CD8-positive, alpha-beta memory T cell (primary cell): ENCODE measurements at places on chromosomes 1 and 21.

GRCh38 chr1:35708952-35709351, 9.7 kb downstream of the C1orf216 start:
- DNase-seq = no peak

GRCh38 chr1:77857552-77857951, 30.9 kb upstream of the NEXN start:
- DNase-seq = no peak

DNA sequence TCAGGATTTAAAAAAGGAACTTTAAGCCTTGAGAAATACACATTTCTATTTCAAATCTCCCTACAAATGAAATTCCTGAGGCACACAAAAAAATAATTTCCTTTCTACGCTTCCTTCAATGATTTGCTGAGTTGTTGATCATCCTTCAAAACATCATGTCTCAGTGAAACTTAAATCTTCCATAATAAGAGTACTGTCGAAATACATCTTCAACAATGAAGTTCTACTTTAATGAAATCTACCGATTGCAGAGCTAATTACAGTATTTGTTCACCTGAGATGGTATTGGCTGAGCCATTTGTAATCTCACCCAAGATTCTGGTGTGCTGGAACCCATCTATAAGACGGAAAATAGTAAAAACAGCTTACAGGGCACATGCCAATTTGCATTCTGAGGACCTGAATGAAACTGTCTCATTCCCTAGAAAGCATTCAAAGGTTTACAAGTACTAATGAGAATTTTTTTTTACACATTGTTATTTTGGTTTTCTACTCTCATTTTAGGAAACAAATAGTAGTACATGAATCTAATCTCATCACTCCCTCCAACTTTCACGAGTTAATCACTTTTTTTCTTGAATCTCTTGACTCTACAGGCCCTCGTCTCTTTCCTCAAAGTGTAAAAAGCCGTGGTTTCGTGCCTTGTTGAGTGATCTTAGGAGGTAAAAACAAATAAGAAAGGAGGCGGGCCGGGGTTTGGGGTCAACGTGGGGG, 1.1 kb downstream of the CHML start:
- no peak for DNase-seq

- no peak for DNase-seq
Observed at GRCh38 chr1:246836209-246836966, 95.4 kb downstream of the AHCTF1 start.

DNA sequence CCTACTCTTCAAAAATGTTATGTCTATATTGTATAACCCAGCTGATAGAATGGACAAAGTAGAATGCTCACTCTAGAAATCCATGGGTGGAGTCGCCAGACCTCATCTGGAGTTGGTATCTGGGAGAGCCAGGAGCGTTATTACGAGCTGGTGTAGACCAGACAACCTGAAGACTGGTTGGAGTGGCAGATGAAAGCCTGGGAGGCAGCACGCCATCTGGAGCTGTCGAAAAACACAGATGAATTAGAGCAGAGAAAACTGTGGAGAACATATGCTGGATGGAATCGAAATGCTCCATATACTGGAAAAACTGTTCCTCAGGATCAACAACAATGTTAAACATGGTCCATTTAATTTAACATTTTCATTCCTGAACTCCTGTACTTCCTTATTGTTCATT, 333.6 kb downstream of the KCTD3 start:
- DNase-seq = no peak

DNA sequence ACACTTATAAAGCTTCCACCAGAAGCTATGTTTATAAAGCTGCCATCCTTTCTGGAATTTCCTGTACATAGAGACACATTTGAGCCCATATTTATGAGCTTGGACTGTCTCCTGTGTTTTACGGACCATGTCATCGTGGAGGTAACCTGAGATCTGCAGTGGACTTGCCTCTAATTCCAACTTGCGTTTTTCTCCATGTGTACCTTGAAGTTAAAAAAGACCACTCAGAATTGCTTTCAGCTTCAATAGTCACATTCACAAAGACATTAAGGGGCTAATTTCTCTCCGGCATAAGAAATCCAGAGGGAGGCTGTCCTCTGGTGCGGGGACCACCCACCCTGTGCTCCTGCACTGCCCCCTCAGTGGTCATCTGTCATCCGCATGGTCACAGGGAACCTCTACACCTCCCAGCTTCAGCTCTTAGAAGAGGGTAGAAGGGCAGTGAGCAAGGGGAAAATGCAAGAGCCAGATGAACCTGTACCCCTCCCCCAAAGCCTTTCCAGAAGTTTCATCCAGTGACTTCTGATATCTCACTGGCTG, 521.4 kb upstream of the CAMK1G start:
- no peak for DNase-seq

DNA sequence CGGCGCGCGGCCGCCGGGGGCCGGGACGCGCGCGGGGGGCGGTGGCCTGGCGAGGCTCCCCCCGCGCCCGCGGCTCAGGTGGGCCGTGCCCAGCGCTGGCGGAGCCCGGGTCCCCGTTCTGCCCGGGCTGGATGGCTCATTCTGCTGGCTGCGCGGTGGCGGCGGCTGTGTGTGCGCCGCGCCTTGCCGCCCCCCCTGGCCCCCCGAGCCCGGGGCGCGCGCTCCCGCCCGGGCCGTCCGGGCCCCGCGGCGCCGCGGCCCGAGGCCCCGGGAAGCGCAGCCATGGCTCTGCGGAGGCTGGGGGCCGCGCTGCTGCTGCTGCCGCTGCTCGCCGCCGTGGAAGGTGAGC, at the start of gene EPHB2:
Gene EPHB2, plus strand, starts transcription at position 139 of the 349 bp plus-strand sequence. Its CDS starts 144 bp downstream, at position 283.
- DNase-seq = no peak

GRCh38 chr1:202117898-202118371, 4.8 kb upstream of the GPR37L1 start:
- DNase-seq = no peak

- no peak for DNase-seq
Observed at GRCh38 chr1:82994616-82995263, 1004.2 kb downstream of the TTLL7 start.

DNA sequence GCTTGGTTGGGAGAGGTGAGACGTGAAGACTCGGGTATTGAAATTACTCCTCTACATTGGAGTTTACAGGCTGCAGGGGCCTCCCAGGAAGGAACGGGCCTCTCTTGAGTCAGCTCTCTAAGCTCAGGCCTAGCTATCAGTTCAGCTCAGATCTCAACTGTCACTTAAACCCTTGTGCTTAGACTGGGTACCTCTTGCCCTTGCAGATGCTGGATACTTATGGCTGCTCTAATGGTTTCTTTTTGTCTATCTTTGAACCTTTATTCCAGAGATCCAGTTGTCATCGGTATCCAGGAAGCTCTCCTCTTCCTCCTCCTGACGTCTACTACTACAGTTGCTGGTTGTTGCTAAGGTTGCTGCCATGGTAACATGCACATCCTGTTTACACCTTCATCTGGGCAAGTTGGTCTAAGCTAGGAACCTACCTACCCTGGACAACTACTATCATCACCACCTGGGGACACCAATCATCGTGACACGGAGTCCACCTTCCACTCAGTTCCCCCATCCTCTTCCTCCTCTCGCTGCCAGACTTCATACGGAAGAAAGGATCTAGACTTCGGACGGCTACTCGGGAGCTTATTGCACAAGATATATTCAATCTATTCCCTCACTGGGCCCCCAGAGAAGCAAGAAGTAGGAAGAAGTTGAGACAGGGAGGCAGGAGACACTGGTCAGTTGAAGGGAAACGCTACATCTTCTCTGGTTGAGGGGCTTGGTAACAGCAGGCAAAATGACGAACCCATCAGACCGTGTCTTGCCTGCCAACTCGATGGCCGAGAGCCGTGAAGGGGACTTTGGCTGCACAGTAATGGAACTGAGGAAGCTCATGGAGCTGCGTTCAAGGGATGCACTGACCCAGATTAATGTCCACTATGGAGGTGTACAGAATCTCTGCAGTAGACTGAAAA, 56.1 kb downstream of the ATP2B4 start:
- peak; percentile 84 for DNase-seq

GRCh38 chr21:37682966-37683365, 233.3 kb downstream of the KCNJ6 start:
- DNase-seq = no peak

DNA sequence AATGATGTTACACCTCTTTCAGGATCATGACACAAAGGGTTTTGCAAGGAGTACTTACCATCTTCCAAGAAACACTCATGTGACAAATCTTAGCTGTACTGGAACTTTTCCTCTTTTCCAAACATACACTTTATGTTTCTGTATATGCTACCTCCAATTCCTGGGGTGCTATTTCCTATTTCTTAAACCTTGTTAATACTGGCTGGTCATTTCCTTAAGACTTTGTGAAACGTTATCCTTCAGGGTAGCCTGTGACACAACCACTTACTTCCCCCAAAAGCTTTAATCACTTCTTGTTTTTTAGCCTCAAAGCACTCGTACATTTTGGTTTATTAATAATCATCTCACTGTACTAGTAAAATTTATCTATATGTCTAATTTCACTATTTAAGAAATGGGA, 39.4 kb downstream of the OR10Z1 start:
- no peak for DNase-seq

DNA sequence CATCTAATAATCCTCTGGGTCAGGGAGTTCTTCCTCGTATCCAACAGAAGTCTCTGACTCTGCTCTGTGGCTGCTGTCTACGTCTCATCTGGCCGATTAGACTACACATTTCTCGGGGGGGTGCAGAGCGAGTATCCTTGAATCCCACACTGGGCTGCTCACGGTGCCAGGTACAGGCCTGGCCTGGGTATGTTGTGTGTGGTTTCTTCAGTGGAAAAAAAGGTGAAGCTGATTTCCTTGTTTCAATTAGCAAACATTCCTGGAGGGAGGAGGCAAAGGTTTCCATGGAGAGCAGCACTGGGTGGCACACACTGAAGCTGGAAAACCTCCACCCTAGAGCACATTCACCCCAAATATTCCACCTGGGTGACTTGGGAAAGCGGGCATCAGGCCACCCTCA, 2.0 kb upstream of the RAB7B start:
- no peak for DNase-seq

- DNase-seq = no peak
Observed at GRCh38 chr1:209199822-209200221, 383.7 kb upstream of the CAMK1G start.

DNA sequence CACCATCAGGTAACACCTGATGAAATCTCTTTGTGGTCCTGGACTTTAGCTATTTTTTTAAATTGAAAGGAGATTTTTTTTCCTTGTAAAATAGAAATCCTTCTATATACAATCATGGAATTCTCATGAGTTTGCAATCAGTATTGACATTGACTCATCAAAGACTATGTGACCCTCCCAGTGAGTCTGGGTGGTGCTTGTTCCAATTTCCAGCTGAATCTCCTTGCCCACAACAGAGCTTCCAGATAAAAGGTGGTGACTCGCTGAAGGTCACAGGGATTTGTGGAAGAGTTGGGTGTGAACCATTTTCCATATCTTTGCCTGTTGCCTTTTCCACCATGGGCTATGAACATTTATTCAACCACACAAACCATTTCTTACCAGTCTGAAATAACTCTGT, 486.6 kb downstream of the AJAP1 start:
- DNase-seq = no peak

DNA sequence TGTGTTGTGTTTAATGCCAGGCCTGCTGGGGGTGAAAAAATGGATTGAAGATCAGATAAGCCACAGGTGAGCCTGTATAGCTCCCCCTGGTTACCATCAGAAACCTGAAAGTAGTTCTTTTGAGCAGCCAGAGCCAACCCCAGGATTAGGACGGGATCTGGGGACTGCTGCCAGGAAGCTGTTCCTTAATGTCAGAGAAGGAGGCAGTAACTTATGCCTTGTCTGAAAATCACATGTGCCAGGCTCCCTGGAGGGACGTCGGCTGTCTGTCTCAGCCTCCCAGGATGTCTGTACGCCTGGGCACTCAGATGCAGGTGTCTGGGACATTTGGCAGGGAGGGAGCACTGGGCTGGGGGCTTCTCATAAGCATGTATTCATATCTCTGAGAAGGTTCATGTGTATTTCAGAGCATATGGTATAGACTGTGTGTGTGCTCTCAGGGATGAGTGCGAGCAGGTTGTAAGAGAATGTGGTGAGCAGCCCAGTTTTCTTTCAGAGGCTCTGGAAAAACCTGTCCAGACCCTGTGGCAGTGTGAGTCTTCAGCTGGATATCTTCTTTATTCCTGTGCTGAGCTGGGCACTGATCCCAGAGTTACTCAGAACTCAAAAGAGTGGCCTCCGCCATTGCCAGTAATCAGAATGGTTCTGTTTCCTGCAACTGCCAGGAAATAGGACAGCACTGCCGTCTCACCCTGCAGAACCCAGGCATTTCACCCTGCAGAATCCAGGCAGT, 2.8 kb downstream of the FAM43B start:
- no peak for DNase-seq

DNA sequence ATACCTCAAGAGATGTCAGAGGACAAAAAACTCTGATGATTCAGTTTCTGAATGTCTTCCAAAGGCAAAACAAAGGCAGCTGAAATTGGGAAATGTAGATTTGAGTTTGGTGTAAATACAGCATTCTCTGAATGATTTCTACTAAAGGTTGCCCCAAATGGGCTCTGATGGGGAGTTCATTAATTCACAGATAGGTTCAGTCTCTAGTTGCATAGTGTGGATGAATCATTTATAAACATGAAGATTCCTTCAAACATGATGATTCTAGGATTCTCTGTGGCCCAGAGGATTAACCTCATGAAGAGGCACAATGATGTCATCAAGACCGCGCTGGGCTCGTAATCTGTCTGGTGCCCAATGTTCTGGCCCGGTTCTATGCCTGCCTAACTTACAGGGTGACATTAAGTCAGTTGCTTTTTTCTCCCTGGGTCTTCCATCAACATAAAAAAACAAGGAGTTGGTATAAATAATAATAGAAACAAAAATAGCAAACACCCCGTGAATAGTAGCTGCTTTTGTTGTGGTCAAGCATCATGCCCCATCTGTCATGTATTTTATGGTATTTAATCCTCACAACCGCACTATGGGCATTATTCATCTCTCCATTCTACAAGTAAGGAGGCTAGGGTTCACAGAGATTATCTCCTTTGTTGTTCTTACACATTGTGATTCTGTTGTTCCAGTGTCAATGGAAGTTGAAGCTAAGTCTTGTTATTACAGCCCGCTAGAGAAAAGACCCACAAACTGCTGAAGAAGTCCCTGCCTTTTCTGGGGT, 509.6 kb upstream of the USP24 start:
- DNase-seq = no peak

GRCh38 chr1:113388621-113389358, 1.5 kb upstream of the MAGI3 start:
- no peak for DNase-seq

GRCh38 chr1:28291711-28292110, 32.4 kb downstream of the SESN2 start:
- DNase-seq = no peak

DNA sequence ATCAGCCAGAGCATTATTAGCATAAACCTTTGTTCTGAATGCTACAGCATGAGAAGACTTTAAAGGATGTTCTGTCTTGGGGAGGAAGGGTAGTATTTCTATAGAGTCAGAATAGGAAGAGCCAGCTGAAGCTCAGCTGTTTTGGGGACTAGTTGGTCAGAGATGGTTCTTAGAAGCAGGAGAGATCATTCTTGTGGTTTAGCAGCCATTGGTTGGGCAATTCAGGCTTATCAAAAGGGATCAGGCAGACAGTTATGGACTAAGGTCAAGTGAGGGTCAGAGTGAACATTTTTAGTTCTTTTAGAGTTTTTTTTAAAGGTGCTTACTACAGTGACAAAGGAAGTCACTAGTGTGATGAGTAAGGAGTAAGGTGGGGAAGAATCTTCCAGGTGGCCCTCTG, 245.5 kb downstream of the RPS6KC1 start:
- DNase-seq = no peak
